ENCODE measurements at places on chromosomes 2 and 18.

DNA sequence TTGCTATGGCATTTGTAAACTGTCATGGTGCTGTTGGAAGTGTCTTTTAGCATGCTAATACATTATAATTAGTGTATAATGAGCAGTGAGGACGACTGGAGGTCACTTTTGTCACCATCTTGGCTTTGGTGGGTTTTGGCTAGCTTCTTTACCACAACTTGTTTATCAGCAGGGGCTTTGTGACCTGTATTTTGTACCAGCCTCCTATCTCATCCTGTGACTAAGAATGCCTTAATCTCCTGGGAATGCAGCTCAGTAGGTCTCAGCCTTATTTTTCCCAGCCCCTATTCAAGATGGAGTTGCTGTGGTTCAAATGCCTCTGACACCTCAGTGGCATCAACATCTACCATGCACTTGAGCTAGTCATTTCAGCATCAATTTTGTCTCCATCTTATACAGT, 29.7 kb downstream of the LYPD6 start:
- DNase-seq = no peak

DNA sequence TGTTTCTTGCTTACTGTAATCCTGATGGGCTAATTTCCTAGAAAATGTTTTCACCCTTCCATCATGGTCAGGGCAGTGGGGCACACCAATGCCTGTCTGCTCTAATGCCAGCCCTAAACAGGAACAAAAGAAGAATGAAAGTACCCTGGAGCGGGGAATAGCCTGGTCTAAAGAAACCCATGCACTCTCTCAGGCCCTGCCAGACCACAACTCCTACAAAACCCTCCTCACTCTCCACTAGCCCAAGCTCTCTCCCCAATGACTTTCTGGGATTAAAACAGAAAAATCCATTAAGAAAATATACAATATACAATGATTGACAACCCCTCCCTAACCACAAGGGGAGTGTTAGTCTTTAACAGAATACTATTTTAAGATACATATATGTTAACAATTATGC, 67.6 kb downstream of the AAK1 start:
- DNase-seq = no peak

GRCh38 chr2:109258905-109259540, 130.0 kb downstream of the SH3RF3 start:
- DNase-seq = no peak

- no peak for DNase-seq
Measured at GRCh38 chr2:43692428-43692994, 16.3 kb upstream of the C1GALT1C1L start.

GRCh38 chr2:160747501-160748170, 254.0 kb upstream of the RBMS1 start:
- no peak for DNase-seq

DNA sequence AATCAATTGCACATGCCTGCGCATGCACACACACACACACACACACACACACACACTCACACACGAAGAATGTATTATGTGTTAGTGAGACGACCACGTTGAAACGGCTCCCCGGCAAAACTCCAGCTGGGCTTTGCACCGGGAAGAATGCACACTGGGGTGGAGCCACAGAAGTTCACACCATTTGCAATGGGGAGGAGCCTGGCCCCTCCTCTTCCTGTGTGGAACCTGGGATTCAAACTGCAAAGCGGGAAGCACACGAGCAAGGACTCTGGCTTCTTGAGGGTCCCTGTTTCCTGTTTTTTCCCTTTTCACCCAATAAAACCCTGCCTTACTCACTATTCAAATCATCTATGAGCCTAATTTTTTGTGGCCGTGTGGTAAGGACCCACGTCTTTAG, 304.0 kb upstream of the TMEFF2 start:
- no peak for DNase-seq
